CD4-positive, alpha-beta T cell treated with Interleukin-4 for 1 hour (primary cell): ENCODE measurements at places on chromosomes 4 and X.

DNA sequence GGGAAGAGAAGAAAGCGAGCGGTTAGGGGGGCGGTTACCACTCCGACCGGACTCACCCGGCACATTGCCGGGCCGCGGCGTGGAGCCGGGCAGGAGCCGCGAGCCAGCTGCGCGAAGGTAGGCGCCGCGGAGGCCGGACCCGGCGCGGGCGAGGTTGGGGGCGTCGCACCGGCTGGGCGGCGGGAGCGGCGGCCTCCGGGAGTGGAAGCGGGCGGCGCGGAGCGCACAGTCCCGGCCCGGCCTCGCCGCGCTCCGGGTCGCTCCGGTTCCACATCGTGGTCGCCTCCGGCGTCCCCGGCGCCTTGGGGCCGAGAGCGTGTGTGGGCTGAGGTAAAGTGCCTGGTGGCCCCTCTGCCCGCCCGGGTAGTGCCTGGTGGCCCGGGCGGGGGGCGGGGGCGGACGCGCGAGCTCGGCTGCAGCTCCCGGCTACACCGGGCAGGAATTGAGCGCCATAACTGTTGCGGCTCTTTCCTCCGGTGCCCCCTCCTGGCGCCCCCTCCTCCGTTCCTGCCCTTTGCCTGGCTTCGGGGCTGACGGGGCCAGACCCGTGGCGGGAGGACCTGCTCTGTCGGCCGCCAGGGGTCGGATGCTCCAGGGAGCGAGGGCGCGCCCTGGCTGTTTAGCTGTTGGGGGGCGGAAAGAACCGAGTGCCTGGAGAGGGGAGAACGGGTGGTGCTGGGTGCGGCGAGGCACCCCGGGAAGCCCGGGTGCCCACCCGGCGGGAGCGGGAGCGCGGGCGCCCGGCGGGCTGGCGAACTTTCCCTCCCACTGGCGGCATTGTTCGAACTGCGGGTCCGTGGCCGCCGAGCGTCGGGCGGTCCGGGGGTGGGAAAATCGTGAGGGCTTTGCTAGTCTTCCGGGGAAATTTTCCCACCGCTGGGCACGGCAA lies 626 bp downstream of the JADE3 start:
- DNase-seq: peak; percentile 33

DNA sequence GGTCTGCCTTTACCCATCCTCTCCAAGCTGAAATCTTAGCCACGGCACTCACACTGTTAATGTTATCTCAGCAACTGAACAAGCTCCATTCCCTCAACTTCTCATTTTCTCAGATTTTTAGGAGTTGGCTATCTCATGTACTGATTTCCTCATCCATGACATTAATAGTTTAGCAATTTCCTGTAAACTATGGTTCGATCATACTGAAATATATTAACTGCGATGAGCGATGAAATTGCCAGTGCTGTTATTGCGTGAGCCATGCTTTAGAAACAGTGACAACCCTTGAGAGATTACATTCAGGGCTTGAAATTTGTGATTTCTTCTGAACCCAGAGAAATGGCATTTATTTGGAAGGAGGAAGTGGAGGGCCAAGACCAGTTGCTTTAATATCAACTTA lies 223.7 kb downstream of the GPAT3 start:
- no peak for DNase-seq

- DNase-seq: peak; percentile 68
These were observed 10.7 kb downstream of the SEPTIN6 start for GRCh38 chrX:119682019-119682989.

GRCh38 chr4:7873881-7874280 lies 65.8 kb downstream of the AFAP1 start:
- no peak for DNase-seq

- no peak for DNase-seq
These were observed 219.9 kb downstream of the SHOX start for GRCh38 chrX:850471-850916.

- no peak for DNase-seq
These were observed 18.0 kb downstream of the GC start for GRCh38 chr4:71765821-71766383.

GRCh38 chr4:162874748-162875147 lies 291.9 kb downstream of the NAF1 start:
- DNase-seq: no peak

DNA sequence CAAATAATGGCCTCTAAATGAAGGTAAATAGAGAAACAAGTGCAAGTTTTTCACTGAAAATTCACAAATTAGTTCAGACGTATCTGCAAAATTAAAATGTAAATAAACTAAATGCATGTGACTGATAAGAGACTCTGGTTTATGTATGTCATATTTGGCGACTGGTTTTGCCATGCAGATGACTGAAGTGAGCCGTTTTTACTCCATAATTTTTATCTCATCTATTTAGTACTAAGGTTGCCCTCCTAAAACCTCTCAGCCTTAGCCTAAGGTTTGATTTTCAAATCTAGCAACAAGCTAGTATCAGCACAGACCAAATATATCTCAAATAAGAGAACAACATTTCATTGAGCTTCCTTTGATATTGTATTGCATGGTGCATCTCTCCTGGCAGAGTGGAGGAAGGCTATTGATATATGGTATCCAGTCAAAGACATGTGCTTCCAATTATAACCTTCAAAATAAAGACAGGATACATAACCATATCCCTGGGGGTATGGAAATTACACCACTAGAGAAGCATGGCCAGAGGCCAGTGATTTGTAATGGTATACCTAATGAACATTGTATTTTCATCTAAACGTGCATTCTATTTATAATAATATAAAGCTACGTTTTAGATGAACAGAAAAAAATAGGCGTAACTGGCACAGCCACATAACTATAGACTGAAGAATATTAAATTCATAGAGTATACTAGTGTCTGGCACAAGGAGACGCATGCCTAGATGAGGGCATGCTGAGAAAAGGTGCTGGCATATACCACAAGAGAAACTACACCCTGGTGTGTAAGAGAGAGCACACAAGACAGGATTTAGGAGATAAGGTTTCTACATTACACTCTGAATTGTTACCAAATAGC lies 392.6 kb upstream of the INTU start:
- no peak for DNase-seq
